NCI-H526 treated with DMSO at 0.1 percent for 48 hours (cell line): ENCODE measurements at places on chromosomes 1 and 21.

DNA sequence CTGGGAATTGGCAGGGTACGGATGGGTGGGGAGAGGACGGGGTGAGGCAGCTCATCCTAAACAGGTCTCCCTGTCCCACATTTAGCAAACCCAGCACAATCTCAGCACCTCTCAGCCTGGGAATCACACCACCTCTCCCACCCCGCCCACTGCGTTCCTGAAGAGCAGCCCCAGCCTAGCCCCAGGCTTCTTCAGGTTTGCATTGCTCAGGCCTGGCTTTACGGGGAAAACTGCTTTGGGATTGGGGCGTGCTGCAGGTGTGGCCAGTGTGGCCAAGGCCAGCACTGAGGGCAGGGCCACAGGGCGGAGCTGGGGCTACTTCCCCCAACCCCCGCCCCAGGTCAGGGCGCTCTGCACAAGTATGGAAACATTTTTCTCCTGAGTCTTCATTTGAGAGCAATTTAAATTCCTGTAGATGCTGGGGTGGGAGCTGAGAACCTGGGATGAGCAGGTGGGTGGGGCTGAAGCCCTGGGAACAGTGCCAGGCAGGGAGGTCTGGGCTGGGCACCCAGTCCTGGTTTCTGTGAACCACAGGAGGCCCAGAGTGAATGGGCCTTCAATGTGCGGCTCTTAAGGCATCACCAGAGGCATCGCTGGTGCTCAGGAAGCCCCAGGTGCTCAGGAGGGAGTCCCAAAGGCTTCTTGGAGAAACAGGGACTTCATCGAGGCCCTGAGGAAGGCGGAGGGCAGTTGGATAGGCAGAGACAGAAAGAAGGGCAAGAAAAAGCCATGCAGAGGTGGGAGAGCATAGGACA lies 24.1 kb downstream of the TNNT2 start:
- no peak for DNase-seq

GRCh38 chr1:171983584-171983983 lies 142.3 kb downstream of the DNM3 start:
- DNase-seq = peak; percentile 53

GRCh38 chr1:197339106-197340060 lies 71.3 kb downstream of the CRB1 start:
- DNase-seq = no peak

DNA sequence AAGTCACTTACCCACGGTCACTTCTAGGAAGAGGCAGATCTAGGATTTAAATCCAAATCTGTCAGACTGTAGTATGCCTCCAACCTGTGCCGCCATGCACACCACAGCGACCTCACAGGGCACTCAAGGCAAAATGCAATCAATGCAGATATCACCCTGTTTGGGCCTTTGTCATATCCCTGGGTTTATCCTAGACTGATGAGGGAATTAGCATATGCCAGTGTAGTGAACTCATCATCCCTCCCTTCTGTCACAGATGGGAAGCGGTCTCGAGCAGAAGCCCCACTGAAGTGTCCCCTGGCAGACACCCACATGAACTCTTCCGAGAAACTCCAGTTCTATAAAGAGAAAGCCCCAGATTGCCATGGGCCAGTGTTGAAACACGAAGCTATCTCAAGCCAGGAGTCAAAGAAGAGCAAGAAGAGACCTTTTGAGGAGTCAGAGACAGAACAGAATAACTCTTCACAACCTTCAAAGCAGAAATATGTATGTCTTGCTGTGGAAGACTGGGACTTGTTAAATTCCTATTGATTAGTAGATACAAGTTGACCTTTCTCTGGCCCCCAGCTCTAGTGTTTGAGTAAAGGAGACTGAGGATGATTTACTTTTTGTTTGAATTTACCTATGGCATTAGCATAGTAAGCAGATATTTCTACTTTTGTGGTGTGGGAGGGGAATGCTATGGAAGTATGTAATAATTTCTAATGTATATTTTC lies 21.4 kb downstream of the LRRC42 start:
- no peak for DNase-seq

DNA sequence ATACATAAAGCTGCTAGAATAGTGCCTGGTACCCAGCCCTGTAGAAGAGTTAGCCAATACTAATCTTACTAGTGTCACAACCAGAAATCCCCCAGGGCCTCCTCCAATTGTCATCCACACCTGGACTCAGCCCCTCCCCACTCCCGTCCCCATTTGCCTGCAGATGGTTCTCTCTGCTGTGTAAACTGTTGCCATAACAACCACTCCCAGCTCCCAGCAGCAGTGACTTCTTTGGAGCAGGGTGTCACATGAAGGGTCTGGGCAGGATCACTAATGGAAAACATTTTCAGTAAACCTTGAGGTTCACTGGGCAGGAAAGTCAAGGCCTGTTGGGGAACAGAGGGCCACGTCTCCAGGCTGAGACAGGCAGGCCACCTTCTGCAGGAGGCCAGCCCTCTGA lies 126.0 kb upstream of the IPO9 start:
- peak; percentile 94 for DNase-seq

DNA sequence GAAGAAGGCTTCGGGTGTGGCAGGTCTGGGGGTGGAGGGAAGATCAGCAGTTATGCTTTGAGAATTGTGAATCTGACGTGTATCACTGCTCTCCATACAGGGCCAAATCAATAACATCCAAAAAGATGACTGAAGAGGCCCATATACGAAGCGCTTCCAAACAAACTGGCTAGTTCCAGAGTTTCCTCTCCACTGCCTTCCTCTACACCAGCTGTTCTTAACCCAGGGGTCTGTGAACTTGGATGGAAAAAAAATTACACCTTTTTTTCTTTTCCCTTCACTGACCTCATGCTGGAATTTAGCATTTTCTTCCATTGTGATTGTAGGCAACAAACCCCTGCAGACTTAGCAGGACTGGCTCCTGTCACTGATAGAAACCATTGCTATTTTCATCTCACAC lies 77.1 kb upstream of the NBL1 start:
- no peak for DNase-seq

GRCh38 chr1:84360316-84360715 lies 38.0 kb upstream of the DNASE2B start:
- no peak for DNase-seq

- no peak for DNase-seq
Measured at GRCh38 chr21:35136586-35137219, 87.6 kb upstream of the RUNX1 start.

DNA sequence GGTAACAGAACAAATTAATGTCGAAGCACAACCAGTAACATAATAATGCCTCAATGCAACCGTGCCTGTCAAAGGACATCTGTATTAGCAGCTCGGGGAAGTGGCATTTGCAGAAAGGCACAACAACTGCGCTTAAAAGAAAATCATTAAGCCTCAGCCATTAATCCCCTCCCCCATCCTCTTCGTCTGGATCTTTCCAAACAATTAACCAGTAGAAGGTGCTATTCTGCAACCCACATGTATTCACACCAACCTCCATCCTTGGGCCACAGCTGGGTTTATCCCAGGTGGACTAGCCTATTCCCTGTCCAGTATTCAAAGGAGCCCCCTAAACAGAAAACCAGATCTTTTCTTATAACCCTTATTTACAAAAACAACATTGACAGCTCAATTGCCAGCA lies 2.6 kb downstream of the RERE start:
- peak; percentile 32 for DNase-seq

DNA sequence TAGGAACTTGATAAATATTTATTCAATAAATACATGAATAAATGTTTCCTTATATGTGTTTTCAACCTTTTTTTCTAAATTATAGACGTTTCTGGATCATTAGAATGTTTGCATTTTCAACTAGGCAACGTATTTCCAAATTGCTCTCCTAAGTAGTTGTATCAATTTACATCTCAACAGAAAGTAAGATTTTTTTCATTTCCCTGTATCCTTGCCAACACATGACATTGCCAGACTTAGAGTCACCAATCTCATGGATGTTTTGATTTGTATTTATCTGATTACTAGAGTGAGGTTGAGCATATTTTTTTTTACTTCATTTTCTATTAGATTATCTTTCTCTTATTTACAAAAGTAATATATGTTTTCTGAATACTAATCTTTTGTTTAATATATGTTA lies 22.2 kb upstream of the SMG7 start:
- no peak for DNase-seq

- DNase-seq = no peak
Measured at GRCh38 chr1:61887931-61888564, 145.8 kb downstream of the PATJ start.

GRCh38 chr21:44448651-44449131 lies 6.6 kb upstream of the LRRC3 start:
- no peak for DNase-seq

- DNase-seq = no peak
Measured at GRCh38 chr1:92655197-92655801, 129.6 kb downstream of the EVI5 start.

DNA sequence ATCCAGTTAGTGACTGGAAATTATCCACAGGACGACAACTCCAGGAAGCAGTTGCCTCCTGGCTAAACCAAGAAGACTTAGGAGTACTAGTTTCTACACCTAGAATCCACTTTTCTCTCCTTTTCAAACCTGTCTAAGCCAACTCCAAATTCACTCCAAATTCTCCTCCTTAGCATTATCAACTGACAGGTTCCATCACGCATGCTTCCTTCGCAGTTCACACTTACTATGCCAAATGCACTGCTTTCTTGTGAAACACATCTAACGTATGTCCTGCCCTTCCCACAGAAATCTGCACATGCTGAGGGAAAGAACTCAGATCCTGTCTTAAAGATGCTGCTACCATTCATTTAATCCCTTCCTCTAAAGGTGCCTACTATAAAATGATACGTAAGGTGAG lies 225.9 kb downstream of the RERE start:
- DNase-seq = no peak

DNA sequence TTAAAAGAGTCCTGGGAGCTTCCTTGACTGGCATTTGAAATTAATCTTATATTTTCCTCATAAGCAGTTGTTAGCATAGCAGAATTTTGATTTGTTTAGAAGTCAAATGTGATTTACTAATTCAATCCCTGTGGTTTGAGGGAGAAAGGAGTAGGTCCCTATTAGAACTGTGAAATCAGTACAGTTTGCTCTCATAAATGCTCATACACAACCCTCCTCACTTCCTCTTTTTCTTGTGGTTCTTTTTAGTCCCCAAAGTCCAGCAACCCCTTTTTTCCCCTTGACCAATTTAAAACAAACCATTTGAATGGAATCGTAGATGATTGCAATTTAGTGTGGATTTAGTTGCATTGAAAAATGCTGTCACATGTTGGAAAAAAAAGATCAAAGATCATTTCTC lies 9.2 kb upstream of the IFI44 start:
- no peak for DNase-seq

DNA sequence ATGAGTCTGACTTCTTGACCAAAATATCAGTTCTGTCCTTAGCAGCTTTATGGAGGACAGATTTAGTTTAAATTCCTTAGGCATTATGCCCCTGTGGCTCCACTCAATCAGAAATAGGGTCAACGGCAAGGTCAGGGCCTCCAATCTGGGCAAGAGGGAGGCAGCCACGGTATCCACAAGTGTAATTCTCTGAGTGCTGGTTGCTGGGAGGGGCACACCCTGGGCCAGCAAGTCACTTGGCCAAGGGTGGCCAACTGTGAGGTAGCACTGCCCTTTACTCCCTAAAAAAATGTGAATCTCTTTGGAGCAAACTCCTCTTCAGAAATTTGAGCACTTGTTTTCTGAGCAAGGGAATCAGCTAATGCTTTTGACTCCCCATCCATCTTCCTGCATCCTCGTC lies 12.8 kb downstream of the SPATA46 start:
- no peak for DNase-seq

GRCh38 chr1:75908717-75909152 lies 23.5 kb downstream of the ASB17 start:
- peak; percentile 57 for DNase-seq

GRCh38 chr21:35088319-35088771 lies 39.2 kb upstream of the RUNX1 start:
- peak; percentile 23 for DNase-seq

- peak; percentile 4 for DNase-seq
Measured at GRCh38 chr1:215526147-215526845, 40.8 kb upstream of the KCTD3 start.

DNA sequence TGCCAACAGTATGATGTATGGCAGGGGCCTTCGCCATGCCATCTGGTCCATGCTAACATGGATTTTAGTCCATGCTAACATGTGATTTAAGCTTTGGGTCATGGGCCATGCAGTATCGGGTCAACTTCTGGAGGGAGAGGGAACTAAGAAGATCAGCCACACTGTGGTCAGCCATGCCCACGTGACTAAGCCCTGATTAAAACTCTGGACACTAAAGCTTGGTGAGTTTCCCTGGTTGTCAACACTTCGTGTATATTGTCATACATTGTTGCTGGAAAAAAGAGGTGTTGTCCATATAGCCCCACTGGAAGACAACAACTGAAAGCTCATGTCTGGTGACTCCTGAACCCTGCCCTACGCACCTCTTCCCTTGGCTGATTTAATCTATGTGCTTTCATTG lies 90.5 kb downstream of the SUSD4 start:
- DNase-seq = no peak

GRCh38 chr21:43194303-43195120 lies 25.7 kb downstream of the CRYAA start:
- no peak for DNase-seq

DNA sequence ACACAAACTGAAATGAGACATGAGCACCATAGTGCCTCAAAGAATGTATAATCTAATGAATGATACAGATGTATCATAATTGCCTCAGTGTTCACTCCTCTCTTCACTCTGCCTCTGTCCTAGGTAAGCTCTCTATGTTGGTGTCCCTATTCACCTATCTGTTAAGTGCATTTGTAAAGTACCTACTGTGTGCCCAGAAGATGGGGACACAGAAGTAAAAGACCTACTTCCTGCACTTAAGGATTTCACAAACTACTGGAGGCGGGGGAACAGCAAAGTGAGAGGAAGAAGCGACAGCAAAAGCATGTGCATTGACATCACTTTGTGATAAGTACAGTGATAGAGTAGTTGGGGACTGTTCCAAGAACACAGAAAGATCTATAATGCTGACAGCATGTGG lies 18.1 kb downstream of the RD3 start:
- no peak for DNase-seq

DNA sequence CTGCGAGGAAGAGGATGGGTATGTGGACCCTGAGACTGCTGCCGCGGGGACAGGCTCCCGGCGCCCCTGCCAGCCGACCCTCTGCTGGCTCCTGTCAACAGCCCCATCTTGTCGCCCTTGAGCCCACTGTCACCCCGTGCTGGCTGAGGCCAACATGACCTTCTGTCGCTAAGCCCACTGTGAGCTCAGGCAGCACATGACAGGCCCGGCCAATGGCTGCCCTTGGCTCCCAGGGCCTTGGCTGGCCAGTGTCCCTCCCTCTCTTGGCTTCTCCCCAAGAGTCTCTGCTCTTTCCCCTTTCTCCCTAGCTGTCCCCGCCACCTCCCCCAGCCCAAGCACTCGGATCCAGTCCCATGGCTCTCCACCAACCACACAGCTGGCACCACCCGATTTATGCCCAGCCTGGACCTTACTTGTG lies 3.5 kb downstream of the PEX10 start:
- DNase-seq = no peak
